ENCODE measurements at places on chromosomes 12 and 14. TPM values are rescaled to one million over a fixed set of nuclear protein-coding genes. Genes with fewer than 3 reads are reported as not detected.

DNA sequence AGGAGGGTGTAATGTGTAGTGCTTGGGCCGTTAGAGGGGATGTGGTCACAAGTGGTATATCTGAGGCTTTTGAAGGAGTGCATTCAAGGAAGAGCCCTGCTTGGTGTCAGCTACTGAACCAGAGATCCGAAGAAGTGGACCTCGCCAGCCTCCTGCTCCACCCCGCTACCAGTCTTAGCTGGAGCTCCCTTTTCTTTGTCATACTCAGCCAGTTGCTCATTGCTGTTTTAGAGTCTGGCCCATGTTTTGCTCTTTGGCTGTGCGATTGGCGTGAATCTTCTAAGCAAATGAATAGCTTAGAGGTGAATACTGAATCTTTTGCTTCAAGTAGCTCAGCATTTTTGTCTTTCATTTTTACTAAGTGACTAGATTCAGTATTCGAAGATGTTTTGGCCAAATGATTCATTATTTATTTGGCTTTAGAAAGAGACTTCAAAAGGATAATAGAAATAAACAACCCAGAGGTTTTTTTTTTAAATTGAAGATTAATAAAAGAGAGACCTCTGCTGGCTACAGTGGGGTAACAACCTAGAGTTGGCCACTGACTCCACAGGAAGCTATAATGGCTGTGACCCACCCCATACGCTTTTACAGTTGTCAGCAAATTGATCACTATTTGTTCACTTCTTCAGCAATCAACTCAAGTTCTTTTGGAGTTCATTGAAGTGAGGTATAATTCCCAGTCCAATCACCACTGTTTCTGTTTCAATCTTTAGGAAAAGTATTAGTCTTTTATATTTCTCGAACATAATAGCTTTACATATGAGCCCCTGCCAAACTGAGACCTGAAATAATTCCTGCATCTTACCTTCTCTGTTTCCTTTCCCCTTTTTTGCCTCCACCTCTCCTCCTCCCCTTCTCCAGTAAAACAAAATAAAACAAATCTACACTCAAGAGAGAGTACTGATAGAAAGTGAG is 19.9 kb downstream of the CDKN1B start:
- peak overlapping the region; percentile 11 for H3K4me3 ChIP-seq
- H3K36me3 ChIP-seq, result no peaks in the 10 kb centered on the region
- H3K4me1 ChIP-seq, result peaks cover 46% of the 10 kb centered on the region
- DNase-seq, result no peak
- H3K27ac ChIP-seq, result peak overlapping the region; percentile 54
- no peaks in the 10 kb centered on the region for H3K27me3 ChIP-seq

GRCh38 chr12:55420307-55420962 is 5.6 kb upstream of the OR6C76 start:
- H3K36me3 ChIP-seq, result no peaks in the 10 kb centered on the region
- H3K4me3 ChIP-seq, result no peak overlapping the region
- peaks cover 28% of the 10 kb centered on the region for H3K27me3 ChIP-seq
- no peak overlapping the region for H3K27ac ChIP-seq
- peak; percentile 48 for DNase-seq

ULK1 gene
- total RNA-seq, result 42.8 TPM

FOXA1 gene
- total RNA-seq, result not detected

DNA sequence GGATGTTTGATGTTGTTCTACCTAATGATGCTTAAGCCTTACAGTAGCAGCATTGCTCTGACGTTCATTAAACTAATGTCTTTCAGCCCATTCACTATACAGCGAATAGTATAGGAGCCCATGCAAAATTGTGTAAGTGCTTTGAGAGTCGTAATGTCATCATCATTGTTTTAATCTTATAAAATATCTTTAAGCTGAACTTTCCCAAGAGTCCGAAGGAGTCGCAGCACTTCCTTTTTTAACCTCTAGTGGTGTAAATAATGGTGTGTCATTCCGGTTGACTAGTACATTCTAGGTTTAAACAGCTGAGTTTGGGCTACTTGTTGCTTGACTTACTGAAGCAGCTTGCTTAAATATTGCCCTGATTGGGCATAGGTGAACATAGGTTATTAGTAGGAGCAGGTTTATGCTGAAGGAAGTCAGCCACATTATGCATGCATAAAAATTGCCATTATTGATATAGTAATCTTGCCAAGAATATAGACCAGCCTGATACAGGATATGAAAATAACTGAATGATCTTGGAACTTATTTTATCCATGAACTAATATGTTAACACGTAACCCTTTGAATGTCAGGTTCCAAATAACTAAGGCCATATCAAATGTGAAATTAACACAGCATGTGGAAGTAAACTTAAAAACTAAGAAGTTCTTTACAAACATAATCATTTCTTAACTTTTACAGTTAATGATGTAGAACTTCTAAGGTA is 2.6 kb downstream of the WNK1 start:
- peak overlapping the region; percentile 75 for H3K4me3 ChIP-seq
- H3K27me3 ChIP-seq, result no peaks in the 10 kb centered on the region
- peak overlapping the region; percentile 99 for H3K27ac ChIP-seq
- no peak for DNase-seq

KSR2 gene
- not detected for total RNA-seq

DNA sequence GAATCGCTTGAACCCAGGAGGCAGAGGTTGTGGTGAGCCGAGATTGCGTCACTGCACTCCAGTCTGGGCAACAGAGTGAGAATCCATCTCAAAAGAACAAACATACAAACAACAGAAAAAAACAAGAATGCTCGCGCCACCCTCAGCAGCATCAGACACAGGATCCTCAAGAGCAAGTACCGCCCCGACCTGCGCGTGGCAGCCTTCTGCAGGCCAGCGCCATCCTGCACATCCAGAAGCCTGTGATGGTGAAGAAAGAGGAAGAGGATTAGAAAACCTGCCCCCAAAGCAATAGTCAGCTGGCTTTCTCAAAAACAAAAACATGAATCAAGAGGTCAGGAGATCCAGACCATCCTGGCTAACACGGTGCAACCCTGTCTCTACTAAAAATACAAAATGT is 30.0 kb upstream of the EID3 start:
- H3K4me3 ChIP-seq, result no peak overlapping the region
- H3K4me1 ChIP-seq, result no peaks in the 10 kb centered on the region
- no peak for DNase-seq
- no peaks in the 10 kb centered on the region for H3K36me3 ChIP-seq

OVCH1 gene
- total RNA-seq, result 3.4 TPM

ADAMTS20 gene
- total RNA-seq, result not detected

GRCh38 chr12:52903855-52904508 is 894 bp downstream of the KRT8 start:
- no peaks in the 10 kb centered on the region for H3K4me1 ChIP-seq
- no peaks in the 10 kb centered on the region for H3K36me3 ChIP-seq

GRCh38 chr12:109871668-109872314 is 8.6 kb downstream of the GLTP start:
- H3K27me3 ChIP-seq, result no peaks in the 10 kb centered on the region
- peak overlapping the region; percentile 2 for H3K27ac ChIP-seq
- no peak overlapping the region for H3K4me3 ChIP-seq
- DNase-seq, result no peak
- H3K4me1 ChIP-seq, result peaks cover 54% of the 10 kb centered on the region
- peaks cover 22% of the 10 kb centered on the region for H3K36me3 ChIP-seq

SLCO1C1 gene
- total RNA-seq, result not detected

- H3K4me1 ChIP-seq, result no peaks in the 10 kb centered on the region
- H3K27ac ChIP-seq, result no peak overlapping the region
- H3K36me3 ChIP-seq, result no peaks in the 10 kb centered on the region
- no peak overlapping the region for H3K4me3 ChIP-seq
- DNase-seq, result no peak
Observed at GRCh38 chr12:65622056-65622455, 202.2 kb upstream of the HMGA2 start.

DNA sequence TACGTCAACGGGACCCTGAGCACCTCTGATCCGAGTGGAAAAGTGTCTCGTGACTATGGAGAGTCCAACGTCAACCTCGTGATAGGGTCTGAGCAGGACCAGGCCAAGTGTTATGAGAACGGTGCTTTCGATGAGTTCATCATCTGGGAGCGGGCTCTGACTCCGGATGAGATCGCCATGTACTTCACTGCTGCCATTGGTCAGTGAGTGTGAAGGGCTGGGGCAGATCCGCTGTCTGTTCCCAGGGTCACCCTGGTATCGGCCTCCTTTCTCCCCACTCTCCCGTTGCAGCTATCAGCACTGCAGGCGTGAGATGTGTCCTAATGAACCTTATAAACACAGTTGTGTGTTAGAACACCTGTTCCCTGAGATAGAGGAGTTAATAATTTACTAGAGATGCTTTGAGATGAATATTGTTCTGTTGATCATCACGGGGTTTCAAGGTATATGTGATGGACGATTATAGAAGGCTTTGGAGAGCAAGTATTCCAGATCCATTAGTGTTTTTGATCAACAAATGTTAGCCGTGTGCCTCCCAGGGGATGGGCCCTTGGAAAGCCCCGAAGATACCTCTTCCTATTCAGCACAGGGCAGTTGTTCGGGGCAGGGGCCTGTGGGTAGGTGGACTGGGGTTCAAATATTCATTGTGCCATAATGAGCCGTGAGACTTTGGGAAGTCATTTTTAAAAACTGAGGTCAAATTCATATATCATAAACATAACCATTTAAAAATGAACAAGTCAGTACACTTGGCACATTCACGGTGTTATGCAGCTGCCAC is 33.6 kb downstream of the ADGRD1 start:
- no peak overlapping the region for H3K4me3 ChIP-seq
- peaks cover 6% of the 10 kb centered on the region for H3K4me1 ChIP-seq
- H3K27me3 ChIP-seq, result no peaks in the 10 kb centered on the region
- no peak overlapping the region for H3K27ac ChIP-seq

LRP1 gene
- 202 TPM for total RNA-seq

MAP1LC3B2 gene
- total RNA-seq, result 1.8 TPM

GRCh38 chr12:92331383-92331782 is 185.7 kb upstream of the BTG1 start:
- no peaks in the 10 kb centered on the region for H3K36me3 ChIP-seq
- H3K4me1 ChIP-seq, result peaks cover 13% of the 10 kb centered on the region
- H3K27me3 ChIP-seq, result no peaks in the 10 kb centered on the region
- no peak overlapping the region for H3K27ac ChIP-seq
- DNase-seq, result no peak
- no peak overlapping the region for H3K4me3 ChIP-seq

- H3K27me3 ChIP-seq, result no peaks in the 10 kb centered on the region
- no peaks in the 10 kb centered on the region for H3K4me1 ChIP-seq
- H3K36me3 ChIP-seq, result no peaks in the 10 kb centered on the region
- no peak overlapping the region for H3K4me3 ChIP-seq
- no peak for DNase-seq
- no peak overlapping the region for H3K27ac ChIP-seq
Observed at GRCh38 chr12:120276734-120277133, 11.2 kb upstream of the PXN start.

FAM186B gene
- total RNA-seq, result 0.27 TPM

- no peak for DNase-seq
- no peaks in the 10 kb centered on the region for H3K27me3 ChIP-seq
- H3K36me3 ChIP-seq, result no peaks in the 10 kb centered on the region
- peak overlapping the region; percentile 11 for H3K27ac ChIP-seq
- H3K4me1 ChIP-seq, result peaks cover 4% of the 10 kb centered on the region
Observed at GRCh38 chr12:64039281-64039871, 182.7 kb downstream of the KICS2 start.

- H3K4me1 ChIP-seq, result no peaks in the 10 kb centered on the region
- no peak overlapping the region for H3K4me3 ChIP-seq
- no peaks in the 10 kb centered on the region for H3K36me3 ChIP-seq
- no peaks in the 10 kb centered on the region for H3K27me3 ChIP-seq
- DNase-seq, result peak; percentile 52
- H3K27ac ChIP-seq, result no peak overlapping the region
Observed at GRCh38 chr14:105894978-105895881, 368.8 kb downstream of the TMEM121 start.

- H3K4me3 ChIP-seq, result no peak overlapping the region
- H3K36me3 ChIP-seq, result no peaks in the 10 kb centered on the region
- DNase-seq, result peak; percentile 88
- no peaks in the 10 kb centered on the region for H3K27me3 ChIP-seq
- H3K27ac ChIP-seq, result peak overlapping the region; percentile 78
- H3K4me1 ChIP-seq, result peaks cover 4% of the 10 kb centered on the region
Observed at GRCh38 chr12:7638760-7639555, 26.8 kb downstream of the APOBEC1 start.

DNA sequence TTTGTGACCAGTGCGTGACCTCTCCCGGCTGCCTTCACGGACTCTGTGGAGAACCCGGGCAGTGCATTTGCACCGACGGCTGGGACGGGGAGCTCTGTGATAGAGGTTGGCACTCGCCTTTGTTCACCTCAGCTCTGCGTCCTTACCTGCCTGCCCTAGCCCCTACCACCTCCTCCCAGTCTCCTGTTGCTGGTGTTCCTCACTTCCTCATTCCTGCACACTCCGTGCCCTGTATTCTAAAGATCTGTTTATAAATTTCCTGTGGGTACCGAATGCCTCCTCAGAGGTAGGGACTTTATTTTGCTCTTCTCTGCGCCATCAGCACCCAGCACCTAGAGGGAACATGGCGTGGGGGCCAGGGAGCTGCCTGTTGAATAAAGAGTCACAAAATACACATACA is 2.3 kb downstream of the DLK1 start:
- no peak for DNase-seq
- no peak overlapping the region for H3K4me3 ChIP-seq
- no peaks in the 10 kb centered on the region for H3K27me3 ChIP-seq
- peaks cover 8% of the 10 kb centered on the region for H3K4me1 ChIP-seq

DNA sequence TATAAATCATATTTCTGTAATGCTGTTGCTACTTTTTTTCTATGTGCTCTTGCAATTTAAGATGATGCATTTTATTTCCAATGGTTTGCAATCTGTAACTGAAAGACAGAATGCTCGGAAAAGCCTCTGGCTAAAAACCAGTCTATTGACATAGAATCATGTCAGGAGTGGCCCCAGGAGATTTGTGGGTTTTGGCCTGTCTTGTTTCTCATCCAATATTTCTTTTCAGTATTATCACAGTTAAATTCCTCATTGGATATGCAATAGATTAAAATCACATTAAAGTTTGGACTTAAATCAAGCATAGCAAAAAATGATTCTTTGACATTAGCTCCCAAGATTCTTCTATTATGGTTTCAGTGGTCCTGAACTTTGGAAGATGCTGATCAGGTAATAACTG is 19.1 kb upstream of the SLC38A2 start:
- DNase-seq, result no peak
- peaks cover 42% of the 10 kb centered on the region for H3K4me1 ChIP-seq
- no peak overlapping the region for H3K4me3 ChIP-seq
- H3K27me3 ChIP-seq, result no peaks in the 10 kb centered on the region
- no peaks in the 10 kb centered on the region for H3K36me3 ChIP-seq

DNA sequence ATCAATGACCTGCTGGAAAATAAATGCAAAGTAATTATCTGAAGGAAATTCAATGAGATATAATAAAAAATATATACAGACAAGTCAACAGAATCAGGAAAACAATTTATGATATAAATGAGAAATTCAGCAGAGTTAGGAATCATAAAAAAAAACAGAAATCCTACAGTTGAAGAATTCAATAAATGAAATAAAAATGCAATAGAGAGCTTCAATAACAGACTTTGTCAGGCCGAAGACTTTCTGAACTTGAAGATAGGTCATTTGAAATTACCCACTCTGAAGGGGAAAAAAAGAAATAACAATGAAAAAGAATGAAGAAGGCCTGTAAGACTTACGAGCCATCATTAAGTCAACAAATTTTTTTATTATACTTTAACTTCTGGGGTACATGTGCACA is 15.5 kb upstream of the GARIN2 start:
- no peak overlapping the region for H3K4me3 ChIP-seq
- no peaks in the 10 kb centered on the region for H3K36me3 ChIP-seq
- DNase-seq, result no peak

All from spleen (tissue), 13 donors.